Activated CD4-positive, alpha-beta T cell treated with anti-CD3 and anti-CD28 coated beads, Interleukin-2, amount 10 ng/mL, durations not matched to agents 7 days and 5 days (primary cell): ENCODE measurements at places on chromosomes 11 and 22.

- no peak for DNase-seq
These were observed 202.9 kb downstream of the DBX1 start for GRCh38 chr11:19957294-19957943.

GRCh38 chr22:41596776-41597634, 7.4 kb upstream of the PMM1 start:
- peak; percentile 38 for DNase-seq

DNA sequence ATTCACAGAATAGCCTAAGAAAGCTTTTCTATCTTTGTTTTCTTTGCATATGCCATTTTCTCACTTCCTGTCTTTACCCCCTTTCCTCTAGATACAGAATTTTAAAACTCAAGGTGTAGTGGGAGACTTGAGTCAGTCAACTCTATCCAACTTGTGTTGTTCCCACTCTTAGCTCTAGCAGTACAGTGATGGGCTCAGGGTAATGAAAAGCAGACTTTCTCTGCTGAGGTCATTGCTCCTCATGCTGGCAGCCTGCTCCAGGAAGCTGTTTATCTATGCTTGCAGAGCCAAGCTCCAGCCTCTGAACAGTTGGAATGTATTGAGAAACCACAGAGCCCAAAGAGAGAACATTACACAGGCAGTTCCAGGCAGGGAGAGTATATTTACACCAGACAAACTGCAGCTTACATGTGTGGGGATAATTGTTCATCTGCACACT, 68.1 kb downstream of the CSTPP1 start:
- no peak for DNase-seq

- no peak for DNase-seq
These were observed 41.6 kb downstream of the NAALAD2 start for GRCh38 chr11:90176069-90176468.
